ENCODE measurements at places on chromosomes 6 and 20. TPM values are rescaled to one million over a fixed set of nuclear protein-coding genes. Genes with fewer than 3 reads are reported as not detected.

KCNK16 gene
- not detected for total RNA-seq

PBOV1 gene
- not detected for total RNA-seq

MEP1A gene
- total RNA-seq = not detected

HLA-DRB1 gene
- 0.17 TPM for total RNA-seq

PLN gene
- not detected for total RNA-seq

IPCEF1 gene
- 0.20 TPM for total RNA-seq

PIM1 gene
- 17.0 TPM for total RNA-seq

BANF2 gene
- total RNA-seq = not detected

MAS1L gene
- not detected for total RNA-seq

PROKR2 gene
- not detected for total RNA-seq

HLA-DRA gene
- total RNA-seq = not detected

LGSN gene
- not detected for total RNA-seq

OR12D1 gene
- not detected for total RNA-seq

RHAG gene
- not detected for total RNA-seq

BPIFB1 gene
- total RNA-seq = not detected

PRSS16 gene
- 14.3 TPM for total RNA-seq

LAMP5 gene
- not detected for total RNA-seq

SNAP25 gene
- 3.2 TPM for total RNA-seq

HRH3 gene
- total RNA-seq = not detected

C20orf144 gene
- total RNA-seq = not detected

GRM1 gene
- 0.41 TPM for total RNA-seq

CRISP3 gene
- not detected for total RNA-seq

CST2 gene
- total RNA-seq = 270 TPM

RCAN2 gene
- total RNA-seq = 1.8 TPM

FAM229B gene
- total RNA-seq = 14.7 TPM

SMLR1 gene
- 1.1 TPM for total RNA-seq

PNPLA1 gene
- not detected for total RNA-seq

MYLK2 gene
- total RNA-seq = not detected

TAAR6 gene
- total RNA-seq = not detected

ELOVL5 gene
- 13.0 TPM for total RNA-seq

ZCCHC3 gene
- 27.1 TPM for total RNA-seq

VTA1 gene
- 78.5 TPM for total RNA-seq

SLC12A5 gene
- total RNA-seq = 7.9 TPM

TRIM40 gene
- not detected for total RNA-seq

C6orf58 gene
- total RNA-seq = 1.3 TPM

SLC35F1 gene
- not detected for total RNA-seq

PPP1R16B gene
- 0.07 TPM for total RNA-seq

AGPAT1 gene
- 61.0 TPM for total RNA-seq

LRRC73 gene
- 0.29 TPM for total RNA-seq

LHFPL5 gene
- 1.0 TPM for total RNA-seq

PBX2 gene
- total RNA-seq = 80.1 TPM

GHRH gene
- total RNA-seq = not detected

ULBP3 gene
- 9.4 TPM for total RNA-seq

Data from Caki2 (cell line).